ENCODE measurements at places on chromosomes 13 and 19.

DNA sequence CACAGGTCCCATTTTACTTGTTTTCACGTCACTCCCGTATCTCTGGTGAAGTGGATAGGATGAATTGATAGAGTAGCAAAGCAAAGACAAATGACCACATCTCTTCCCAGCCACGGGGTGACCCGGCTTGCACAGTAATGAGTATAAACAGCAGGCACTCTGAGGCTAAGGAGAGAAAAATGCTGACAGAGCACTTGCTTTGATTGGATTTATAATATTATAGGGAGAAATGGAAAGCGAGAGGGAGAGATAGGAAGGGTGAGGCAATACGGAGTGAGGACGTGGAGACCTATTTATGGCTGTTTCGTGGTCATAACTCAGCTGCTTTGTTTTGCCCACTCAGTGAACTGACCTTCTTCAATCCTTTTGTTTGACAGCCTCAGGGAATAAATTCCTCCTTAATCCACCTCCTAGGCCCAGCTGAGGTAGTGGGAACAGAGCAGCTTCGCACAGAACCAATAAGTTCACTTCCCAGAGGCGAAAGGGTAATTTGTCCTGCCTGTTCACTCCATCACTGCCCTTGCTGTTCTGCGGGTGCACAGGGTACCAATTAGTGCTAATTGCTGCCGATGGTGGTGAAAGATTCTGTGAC, 68.6 kb downstream of the ERCC5 start:
- no peak for DNase-seq

GRCh38 chr13:112253631-112254030, 122.5 kb upstream of the SPACA7 start:
- DNase-seq: no peak

DNA sequence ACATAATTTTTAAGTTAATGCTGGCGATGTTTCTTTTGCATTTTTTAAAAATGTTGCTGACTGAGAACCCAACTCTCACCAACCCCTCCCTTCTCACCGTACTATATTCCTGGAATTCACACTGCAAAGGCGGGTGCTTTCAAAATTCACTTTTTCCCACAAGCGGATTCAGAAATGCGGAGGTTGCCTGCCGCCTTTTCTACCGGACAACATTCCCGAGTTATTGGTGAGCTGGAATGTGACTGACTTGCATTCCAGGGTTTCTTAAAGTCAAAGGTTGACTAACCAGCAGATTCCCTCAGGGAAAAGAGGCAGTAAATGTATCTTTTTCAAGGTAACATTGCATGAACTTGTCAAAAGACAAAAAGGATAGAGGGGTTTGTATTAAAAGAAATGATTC, 113.3 kb downstream of the RAB20 start:
- no peak for DNase-seq

DNA sequence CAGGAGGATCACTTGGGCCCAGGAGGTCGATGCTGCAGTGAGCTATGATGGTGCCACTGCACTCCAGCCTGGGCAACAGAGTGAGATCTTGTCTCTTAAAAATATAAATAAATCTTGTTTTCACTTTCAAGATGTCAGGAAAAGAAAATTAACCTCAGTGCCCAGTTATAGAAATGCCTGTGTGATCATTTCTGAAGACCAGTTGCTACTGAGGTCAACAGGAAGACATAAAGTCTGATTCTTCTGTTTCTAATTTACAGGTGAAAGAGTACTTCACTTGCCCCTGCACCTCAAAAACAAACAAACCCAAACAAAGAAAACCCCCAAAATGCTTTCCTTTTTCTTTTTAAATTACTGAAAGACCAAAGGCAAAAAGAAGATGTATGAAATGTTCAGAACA, 174.3 kb upstream of the NBEA start:
- DNase-seq: no peak

GRCh38 chr13:33134213-33134612, 118.0 kb downstream of the KL start:
- DNase-seq: peak; percentile 12

- no peak for DNase-seq
Measured at GRCh38 chr19:38878575-38879399, 712 bp upstream of the RINL start.

GRCh38 chr19:35460608-35461007, 12.6 kb downstream of the FFAR2 start:
- peak; percentile 75 for DNase-seq

DNA sequence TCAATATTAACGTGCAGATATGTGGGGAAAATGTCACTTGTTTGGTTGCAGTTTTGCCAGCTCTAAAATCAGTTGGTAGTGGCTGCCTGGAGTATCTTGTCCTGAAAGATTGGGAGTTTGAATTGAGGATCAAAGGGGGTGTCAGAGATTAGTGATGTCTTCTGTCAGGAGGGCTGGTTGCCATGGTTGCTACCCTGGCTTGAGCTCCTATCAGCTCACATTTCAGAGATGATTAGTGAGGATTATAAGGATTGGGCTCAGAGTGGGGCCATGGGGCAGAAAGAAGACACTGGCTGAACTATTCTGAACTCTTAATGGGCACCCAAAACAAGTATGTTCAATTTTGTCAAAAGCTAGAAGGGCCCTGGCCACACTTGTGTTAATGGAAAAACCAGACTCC, 95.5 kb upstream of the RNF113B start:
- DNase-seq: no peak

- DNase-seq: no peak
Measured at GRCh38 chr13:102567857-102568256, 28.9 kb upstream of the TPP2 start.

DNA sequence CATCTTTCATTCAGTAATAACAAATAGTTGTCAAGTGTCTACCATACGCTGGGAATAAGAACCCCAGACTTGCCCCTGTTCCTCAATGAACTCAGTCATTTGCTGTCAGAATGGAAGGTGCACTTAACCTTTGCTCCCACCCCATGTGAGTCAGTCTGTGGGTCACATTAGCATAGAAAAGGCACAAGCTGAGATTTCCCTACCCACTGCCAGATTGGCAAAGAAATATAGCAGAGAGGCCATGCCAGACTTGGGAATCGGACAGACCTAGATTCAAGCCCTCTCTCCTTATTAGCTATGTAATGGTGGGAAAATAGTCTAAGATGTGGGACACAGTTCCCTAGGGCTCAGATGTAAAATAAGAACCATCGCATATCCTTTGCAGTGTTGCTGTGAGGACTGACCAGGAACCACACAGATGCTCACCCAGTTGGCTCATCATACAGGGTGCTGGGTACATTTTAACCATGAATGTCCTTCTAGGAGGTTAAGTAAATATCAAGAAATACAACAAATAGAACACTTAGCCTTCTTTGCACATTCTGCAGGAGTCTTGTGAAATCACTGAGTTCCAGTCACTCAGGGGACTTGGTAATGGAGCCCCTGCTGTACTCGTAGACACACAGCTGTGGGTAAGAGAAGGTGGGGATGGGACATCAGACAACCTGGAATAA, 218.2 kb downstream of the FGF14 start:
- no peak for DNase-seq

DNA sequence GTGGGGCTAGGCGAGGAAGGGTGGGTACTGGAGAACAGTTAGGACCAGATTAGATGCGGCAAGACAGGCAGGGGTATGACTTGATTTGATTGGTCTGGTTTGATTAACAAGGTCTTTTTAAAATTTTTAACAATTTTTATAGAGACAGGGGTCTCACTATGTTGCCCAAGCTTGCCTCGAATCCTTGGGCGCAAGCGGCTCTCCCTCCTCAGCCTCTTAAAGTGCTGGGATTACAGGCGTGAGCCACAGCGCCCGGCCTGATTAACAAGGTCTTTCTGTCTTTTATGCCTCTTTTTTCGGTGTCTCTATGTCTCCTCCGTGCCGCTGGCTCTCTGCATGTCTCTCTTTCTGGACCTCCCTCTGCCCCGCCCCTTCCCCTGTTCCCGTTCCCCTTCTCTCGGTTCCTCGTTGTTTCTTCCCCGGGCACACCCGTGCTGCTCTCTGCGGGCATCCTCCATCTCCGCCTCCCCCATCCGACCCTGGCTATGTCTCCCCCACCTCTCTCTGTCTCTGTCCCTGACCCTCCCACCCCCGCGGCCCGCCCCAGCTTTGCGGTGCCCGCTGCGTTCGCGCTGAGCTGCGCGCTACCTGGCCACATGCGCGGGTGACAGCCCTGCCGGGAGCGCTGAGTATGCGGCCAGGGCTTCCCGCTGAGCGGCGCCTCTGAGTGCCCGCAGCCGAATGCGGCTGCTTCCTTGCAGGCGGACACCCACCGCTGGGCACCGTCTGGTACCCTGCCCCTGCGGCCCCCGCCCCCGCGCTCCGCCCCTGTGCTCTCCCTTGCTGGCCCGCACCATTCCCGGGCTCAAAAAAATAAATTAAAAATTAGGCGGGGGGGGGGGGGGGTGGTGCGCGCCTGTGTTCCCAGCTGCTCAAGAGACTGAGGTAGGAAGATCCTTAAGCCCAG, 8.1 kb upstream of the SDHAF1 start:
- DNase-seq: peak; percentile 79

DNA sequence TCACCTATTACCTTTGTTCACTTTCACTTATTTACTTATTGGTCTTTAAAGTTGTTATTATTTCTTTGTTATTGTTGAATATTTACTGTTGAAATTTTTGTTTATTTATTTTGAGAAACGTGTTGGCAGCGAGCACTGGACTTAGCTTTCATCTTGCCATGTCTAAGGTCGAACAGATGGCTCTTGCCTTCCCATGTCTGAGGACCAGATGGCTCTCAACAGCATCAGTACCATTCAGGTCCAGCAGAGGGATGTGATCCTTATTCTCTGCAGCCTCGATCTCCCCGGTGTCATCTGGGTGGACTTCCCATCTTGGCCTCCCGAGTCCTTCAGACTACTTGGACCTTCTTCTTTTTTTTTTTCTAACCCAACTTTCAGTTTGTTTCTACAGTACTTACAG, 1437.6 kb downstream of the UQCRFS1 start:
- no peak for DNase-seq

GRCh38 chr13:33992881-33993336, 175.0 kb downstream of the RFC3 start:
- DNase-seq: no peak

GRCh38 chr13:97753942-97754670, 199.4 kb upstream of the IPO5 start:
- DNase-seq: no peak

DNA sequence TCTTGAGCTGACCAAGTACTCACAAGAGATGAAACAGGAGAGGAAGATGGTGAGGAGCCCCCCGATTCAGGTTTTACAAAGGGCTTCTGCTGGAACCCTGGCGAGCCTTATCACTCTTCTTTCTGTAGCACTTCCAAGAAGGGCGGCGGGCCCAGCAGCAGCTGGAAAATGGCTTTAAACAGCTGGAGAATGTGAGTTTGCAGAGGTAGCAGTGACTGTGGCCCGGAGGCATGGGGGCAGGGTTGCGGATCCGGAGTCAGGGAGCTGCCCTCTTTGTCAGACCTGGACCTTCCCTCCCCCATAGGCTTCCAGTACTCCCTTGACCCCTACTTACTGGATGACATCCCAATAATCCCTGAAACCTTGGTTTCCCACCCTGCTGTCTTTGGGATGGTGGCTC, 3.6 kb downstream of the TRIP10 start:
- no peak for DNase-seq

DNA sequence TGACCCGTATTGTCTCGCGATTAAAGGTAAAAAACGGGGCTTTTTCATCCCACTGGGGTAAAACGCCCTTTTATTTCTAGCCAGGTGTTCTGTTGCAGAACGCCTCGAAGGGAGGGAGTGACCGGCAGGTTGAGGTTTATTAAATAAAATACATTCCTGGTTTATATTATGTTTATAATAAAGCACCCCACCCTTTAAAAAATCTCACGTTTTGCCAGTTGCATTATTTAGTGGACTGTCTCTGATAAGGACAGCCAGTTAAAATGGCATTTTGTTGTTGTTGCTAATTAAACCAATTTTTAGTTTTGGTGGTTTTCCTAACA, 25.1 kb upstream of the ZNF850 start:
- DNase-seq: no peak

DNA sequence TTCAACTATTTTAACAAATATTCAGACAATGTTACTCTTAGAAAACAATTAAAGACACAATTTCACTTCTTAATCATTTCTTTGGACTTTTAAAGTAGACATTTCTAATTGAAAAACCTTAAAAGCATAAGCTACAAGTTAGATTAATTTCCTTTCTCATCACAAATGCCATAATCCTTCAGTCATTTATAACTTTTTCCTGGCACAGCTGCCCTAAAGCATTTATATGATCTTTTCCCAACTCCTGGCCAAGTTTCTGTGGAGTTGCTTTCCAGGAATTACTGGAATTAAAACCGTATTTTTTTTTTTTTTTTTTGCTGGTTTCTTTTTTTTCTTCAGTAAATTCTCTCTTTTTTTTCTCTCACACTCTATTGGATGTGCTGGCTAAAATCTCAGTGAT, 615.9 kb downstream of the TBC1D4 start:
- DNase-seq: no peak

DNA sequence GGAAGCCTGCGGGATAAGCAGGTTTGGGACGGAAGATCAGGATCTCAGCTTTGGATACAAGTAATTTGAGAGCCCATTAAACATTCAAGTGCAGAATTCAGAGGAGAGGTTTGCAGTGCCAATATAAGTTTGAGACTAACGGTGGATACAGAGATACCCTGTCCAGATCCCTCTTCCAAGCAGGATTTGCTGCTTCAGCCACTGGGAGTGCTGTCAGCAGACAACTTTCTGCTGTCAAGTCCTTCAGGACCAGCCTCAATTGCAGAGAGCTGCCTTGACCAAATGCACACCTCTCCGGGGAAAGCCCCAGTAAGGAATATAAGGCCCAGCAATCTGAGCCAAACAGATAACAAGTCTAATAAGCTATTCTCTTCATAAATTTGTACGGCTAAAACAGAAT, 46.1 kb upstream of the ZNF780A start:
- DNase-seq: no peak

GRCh38 chr13:49046002-49046401, 70.3 kb downstream of the FNDC3A start:
- no peak for DNase-seq

DNA sequence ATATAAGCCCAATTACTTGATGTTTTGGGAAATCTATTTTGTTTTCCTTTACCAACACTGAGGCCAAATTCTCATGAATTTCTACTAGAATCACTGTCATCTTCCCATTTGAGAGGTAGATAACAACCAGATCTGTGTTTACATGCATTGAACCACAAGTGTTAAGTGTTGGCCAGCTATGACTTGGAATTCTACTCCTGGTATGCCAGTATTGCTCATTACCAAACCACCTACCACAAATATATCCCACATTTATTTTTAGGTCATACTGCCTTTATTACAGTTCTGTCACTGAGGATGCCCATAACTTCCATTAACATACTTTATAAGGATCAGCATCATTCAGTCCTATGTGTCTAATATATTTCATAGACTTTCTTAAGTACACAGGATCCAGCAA, 328.9 kb downstream of the DIAPH3 start:
- DNase-seq: no peak

GRCh38 chr13:37608750-37609339, 10.3 kb upstream of the POSTN start:
- no peak for DNase-seq

- DNase-seq: no peak
Measured at GRCh38 chr19:13765395-13766094, 1.2 kb downstream of the MRI1 start.
